Hypothalamus (tissue), 51 donors: ENCODE measurements at places on chromosomes 5 and 9.

DNA sequence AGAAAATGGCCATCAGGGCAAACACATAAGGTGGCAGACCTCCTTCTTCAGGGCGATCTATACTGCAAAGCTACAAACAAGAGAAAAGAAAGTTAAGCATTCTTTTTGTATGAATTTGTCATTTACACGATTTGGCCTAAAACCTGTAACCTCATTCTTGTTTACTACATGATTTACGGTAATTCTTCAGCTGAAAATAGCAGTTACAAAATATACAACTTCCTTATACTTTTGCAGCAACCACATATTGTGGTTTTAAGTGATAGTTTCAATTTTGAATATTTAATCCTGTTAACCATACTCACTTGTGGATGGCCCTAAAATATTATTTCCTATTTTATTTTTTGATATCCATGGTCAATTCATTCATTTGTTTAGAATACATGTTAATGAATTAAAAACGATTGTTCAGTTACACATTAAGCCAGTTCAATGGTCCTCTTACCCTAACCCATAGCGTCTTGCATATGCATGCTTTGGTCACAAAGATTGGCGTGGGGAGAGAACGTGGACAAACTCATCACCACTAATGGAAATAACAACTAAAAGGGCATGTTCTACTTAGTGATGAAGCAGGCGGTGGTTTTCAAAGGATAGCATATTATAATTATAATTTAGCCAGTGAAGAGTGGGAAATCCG is 16.6 kb downstream of the TUT7 start:
- no peak for DNase-seq

DNA sequence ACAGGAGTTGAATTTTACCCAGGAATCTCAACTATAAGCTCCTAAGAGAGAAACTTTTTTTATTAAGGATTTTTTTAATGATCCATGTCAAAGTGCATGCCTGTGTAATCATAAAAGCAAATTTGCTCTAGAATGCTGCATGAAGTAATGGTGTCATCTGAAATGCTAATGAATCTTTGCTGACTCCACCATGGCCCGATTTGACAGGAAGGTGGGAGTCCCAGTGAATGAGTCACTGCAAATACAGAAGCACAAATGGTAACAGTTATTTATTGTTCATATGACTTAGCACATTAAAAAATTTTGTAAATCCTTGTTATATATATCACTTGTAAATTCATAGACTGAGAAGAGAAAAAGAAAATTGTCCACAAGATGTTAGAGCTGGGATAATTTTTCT is 341.3 kb downstream of the RASEF start:
- DNase-seq = no peak

GRCh38 chr5:118946138-118946800 is 42.1 kb downstream of the DTWD2 start:
- no peak for DNase-seq

DNA sequence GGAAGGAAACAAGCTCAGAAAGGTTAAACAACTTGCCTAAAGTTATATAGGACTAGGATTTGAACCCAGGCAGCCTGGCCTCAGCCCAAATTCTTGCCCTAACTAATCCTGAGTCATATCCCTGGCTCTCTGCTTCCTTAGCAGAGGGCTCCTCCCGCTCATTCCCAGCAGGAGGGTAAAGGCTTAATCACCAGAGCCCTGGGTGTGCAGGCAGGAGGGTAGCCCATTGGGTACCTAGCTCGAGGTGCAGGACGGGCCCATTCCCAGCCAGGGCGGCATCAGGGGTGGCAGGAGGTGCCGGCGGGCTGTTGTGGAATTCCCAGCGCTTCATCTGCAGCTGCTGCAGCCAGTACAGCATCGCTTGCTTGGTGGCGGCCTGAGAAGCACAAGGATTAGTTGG is 3.9 kb downstream of the TBC1D2 start:
- DNase-seq = no peak

GRCh38 chr5:145130996-145131395 is 704.1 kb downstream of the PRELID2 start:
- DNase-seq = no peak

GRCh38 chr5:139863855-139864558 is 68.4 kb downstream of the PSD2 start:
- peak; percentile 49 for DNase-seq

DNA sequence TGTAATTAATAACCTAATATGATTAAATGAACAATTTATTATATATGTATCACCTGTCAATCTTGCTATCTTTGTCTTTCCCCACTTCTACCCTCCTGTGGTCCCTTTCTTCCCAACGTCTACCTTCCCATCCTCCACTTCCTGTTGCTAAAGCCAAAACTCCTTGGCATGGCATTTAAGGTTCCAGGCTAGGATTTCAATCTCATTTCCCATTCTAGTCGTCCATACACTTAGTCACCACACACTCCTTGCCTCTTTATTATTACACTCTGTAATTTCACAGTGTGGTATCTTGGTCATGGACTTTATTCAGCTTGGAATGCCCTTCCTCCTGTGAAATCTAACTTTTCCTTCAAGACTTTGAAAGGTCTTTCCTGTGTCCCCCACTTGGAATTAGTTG is 115.3 kb downstream of the SEMA6A start:
- DNase-seq = no peak
